ENCODE measurements at places on chromosomes 12 and 14.

- no peak for DNase-seq
These were observed 124.0 kb downstream of the BICD1 start for GRCh38 chr12:32230613-32230993.

GRCh38 chr12:131943389-131943788, 6.4 kb upstream of the EP400 start:
- DNase-seq = no peak

DNA sequence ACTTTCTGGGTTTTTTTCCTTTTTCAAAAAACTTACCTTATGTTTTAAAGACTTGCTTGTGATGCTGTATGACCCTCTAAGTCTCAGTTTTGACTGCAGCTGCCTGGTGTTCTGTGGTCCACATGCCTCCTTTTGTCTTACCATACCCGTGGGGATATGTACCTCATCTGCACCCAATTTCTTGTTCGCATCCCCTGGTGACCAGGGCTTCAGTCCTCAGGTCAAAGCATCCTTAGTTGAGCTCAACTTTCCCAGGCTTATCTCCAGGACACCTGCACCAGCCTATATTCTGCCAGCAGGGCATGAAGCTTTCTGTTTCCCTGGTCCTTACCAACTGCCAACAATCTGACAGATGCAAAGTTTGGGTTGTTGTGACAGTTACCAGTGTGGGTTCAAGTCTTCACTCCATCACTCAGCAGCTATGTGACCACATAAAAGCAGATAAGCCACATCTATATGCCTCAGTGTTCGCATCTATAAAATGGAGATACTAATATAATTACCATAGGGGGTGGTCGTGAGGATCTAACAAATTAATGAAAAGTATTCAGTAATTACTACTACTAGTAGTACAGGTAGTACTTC, 94.0 kb downstream of the NTF3 start:
- no peak for DNase-seq

- DNase-seq = no peak
These were observed 38.4 kb downstream of the WASHC3 start for GRCh38 chr12:102023343-102023930.

GRCh38 chr12:109695961-109696461, 17.6 kb upstream of the FAM222A start:
- DNase-seq = no peak

GRCh38 chr12:132672116-132672515, 15.0 kb downstream of the POLE start:
- no peak for DNase-seq

DNA sequence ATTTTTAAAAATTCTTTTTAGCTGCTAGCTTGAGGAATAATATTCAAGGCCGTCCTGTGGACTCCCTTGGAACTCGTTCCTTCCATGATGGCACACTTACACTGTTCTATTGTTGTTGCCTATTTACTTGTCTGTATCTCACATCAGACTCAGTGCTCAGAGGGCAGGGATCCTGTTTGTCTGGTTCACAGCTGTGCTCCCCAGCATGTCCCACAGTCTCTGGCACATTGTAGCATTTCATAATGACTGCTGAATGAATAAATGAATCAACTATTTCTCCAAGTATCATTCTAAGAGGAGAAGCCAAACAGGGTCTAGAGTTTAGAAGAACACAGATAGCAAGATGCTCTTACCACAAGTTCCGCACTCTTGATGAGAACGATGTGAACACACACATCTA, 48.0 kb downstream of the NTN4 start:
- no peak for DNase-seq

DNA sequence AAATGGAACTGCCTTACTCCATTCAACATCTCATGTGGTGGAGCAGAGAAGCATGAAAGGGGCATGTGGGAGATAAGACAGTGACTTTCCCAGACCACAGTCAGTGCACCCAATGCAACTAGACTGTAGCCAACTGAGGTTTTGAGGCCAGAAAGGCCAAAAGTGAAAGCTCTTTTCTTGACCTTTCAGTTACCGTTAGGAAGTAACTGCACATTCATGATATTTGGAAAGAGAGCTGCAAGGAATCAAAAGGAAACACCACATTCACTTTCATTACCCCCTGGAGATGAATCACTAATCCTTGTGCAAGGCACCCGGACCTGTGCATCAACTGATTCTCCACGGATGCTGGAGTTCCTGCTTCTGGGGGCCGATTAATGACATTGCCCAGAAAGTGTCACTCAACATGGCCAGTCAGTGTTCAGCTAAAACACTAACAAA, 72.9 kb upstream of the ELK3 start:
- no peak for DNase-seq

GRCh38 chr12:5258498-5258897, 173.4 kb upstream of the NTF3 start:
- no peak for DNase-seq

- DNase-seq = no peak
These were observed 36.8 kb upstream of the TUBA1A start for GRCh38 chr12:49225576-49226166.

- DNase-seq = no peak
These were observed 132.1 kb upstream of the PDZRN4 start for GRCh38 chr12:41055875-41056577.

GRCh38 chr14:61342486-61342885, 21.1 kb downstream of the PRKCH start:
- DNase-seq = no peak

GRCh38 chr12:113162102-113163029, 12.8 kb downstream of the CFAP73 start:
- no peak for DNase-seq

DNA sequence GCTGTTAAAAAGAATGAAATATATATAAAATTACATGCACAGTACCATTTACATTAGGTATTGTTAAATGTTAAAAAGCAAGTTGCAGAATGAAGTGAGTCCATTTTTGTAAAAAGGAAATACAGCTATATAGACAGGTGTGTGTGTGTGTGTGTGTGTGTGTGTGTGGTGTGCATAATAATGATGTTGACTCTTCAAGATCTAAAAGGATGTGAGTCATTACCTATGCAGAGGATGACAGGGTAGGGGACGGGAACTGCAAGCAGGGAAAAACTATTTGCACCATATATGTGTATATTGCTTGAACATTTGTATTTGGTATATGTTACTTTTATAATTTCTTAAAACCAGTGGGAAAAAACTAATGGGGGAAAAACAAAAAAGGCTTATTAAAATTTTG, 3.1 kb downstream of the C14orf39 start:
- no peak for DNase-seq

DNA sequence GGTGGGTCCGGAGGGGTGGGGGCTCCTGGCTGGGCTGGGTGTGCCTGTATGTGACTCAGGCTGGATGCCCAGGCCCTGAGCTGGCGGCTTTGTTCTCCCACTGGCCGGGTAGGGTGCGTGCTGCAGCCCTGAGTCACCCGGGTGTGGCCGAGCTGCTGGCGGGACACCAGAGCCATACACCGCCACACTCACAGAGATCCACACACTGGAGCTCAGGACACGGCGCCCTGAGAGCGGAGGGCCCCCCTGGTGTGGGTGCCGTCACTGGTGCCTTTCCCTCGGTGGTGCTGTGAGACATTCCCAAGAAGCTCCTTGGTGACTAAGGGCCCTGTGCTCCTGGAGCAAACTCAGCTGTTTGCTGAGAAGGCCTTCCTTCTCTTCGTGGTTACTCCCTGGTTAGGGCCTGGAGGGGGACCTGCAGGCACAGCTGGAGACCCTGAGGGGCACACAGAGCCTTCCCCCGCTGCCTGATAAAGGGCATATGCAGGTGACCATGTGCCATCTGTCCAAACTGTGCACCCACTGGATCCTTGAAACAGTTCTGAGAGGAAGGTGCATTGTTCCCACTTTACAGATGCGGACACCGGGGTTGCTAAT, 44.3 kb downstream of the KRT80 start:
- no peak for DNase-seq

DNA sequence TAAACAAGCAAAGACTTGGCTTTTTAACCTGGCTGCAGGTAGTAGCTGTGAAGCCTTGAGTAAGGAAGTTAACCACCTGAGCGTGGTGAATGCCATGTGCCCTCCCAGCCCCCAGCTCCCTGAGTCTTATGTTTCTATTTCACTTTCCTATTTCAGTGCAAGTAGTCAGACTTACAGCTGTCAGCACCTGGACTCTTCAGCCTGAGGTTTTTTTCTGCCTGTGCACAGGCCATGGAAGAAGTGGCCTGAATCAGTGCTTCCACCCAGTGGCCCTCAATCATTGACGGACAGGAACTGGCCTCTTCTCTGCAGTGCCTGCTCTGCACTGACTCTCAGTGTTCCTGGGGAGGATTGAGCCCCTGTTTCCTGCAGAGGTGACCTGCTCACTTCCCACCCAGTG, 796.4 kb downstream of the MED13L start:
- DNase-seq = no peak

- DNase-seq = no peak
These were observed 378.4 kb upstream of the RGS6 start for GRCh38 chr14:71553779-71554178.

GRCh38 chr12:46546634-46547273, 174.2 kb upstream of the SLC38A2 start:
- no peak for DNase-seq

DNA sequence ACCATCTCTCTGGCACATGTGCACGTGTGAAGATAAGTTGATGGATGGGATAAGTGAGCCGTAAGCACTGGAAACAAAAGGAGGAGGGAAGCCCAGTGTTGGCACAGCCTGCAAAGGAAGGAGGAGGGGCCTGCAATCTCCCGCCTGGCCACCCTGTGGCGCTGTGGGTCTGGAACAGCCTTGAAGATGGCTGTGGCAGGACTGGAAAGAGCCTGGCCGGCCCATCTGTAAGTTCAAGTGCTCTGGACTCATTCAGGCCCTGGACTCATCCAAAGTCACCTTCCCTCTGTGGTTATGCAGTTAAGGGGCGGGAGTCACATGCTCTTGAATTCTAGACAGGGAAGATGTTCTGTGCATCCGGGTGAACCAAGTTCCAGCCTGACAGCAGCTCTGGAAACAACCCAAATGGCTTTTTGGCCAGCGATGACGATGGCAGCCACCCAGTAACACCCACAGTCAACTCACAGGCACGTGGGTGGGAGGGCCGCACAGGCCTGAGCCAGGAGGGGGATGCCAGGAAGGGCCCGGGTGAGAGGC, 50.4 kb downstream of the CHGA start:
- DNase-seq = no peak

DNA sequence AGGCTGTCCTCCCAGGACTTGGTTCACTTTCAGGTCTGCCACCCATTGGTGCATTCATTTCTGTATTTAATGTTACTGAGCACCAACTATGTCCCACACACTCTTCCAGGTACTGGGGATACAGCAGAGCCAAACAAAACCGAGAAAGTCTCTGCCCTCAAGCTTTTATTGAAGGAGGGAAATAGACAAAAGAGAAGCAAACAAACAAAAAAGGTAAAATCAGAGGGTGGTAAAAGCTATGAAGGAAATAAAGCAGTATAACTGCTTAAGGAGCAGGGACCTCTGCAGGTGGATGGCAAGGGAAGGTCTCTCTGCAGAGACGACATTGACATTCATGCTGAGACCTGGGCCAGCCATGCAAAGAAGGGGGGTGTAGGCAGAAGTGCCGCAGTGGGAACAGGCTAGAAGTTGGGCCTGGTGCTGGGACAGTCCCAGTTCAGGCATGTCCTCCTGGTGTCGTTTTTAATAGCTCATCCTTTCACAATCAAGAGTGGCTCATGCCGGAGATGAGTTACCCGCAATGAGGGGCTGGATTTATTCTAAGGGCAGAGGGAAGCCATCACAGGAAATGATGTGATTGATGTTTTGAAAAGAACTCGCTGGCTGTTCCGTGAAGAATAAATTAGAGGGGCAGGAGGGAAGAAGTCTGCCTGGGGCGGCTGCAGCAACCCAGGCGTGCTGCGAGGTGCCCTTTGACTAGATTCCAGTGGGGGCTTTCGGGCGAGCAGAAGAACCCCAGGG, 72.8 kb downstream of the IRF2BPL start:
- DNase-seq = no peak

GRCh38 chr12:111469401-111469800, 63.7 kb downstream of the SH2B3 start:
- DNase-seq = no peak

- no peak for DNase-seq
These were observed 421.5 kb upstream of the MDGA2 start for GRCh38 chr14:48096897-48097296.

DNA sequence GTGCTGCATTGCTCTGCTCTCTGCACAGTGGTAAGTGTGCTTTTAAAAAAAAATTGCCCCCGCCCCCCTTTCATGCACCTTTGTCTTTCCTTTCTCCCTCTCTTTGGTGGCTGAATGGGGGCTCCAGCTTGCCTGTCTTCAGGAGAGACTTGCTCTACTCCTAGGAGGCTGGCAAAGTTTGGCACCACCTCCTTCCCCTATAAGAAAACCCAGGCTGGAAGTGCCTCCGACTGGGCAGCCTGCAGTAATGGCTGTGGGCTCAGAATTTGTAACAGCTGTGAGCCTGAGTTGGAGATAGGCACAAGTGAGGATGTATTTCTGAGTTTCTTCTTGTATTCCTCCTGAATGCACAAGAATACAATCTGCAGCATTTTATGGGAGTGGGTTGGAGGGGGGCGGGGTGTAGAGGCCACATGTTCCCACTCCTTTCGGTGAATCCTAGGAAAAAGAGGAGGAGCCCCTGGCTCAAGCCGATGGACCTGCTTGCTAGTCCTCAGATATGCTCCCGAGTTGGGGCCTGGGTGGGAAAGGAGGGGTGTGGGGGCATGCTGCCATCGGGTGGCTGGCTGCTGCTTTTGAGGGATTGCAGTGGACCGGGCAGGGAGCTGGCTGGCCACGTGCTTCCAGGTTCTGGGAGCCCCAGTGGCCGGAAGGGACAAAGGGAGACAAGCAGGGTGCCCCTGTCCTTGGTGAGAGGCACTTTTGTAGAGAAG, 124.3 kb downstream of the TSPAN9 start:
- no peak for DNase-seq

- DNase-seq = no peak
These were observed 76.4 kb upstream of the METAP2 start for GRCh38 chr12:95397571-95397970.

GRCh38 chr12:43973993-43974392, 138.1 kb downstream of the TMEM117 start:
- no peak for DNase-seq

DNA sequence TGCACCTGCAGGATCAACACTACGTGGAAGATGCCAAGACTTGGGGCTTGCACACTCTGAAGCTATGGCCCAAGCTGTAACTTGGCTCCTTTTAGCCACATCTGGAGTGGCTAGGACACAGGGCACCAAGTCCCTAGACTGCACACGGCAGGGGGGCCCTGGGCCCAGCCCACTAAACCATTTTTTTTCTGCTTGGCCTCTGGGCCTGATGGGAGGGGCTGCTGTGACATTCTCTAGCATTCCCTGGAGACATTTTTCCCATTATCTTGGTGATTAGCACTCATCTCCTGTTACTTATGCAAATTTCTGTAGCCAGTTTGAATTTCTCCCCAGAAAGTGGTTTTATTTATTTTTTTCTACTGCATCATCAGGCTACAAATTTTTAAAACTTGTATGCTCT, 1080.7 kb downstream of the LRFN5 start:
- DNase-seq = no peak

GRCh38 chr14:101772770-101773169, 11.3 kb downstream of the PPP2R5C start:
- no peak for DNase-seq

DNA sequence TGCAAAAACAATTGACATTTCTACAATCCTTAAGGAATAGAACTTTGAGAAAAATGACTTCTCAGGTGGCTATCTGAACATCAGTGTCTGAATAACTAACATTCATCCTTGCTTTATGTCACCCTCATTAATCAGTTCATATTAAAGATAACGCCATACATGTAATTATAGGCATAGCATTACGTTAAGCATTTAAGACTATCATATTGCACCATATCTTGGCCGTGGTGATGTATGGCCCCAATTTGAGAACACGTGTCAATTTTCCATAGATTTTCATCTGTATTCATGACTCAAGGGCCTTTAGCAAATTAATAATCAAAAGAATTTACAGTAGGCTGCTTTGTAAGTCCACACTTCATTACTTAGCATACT, 81.6 kb downstream of the SPTSSA start:
- DNase-seq = no peak

Measured in GF-D8 (cell line).